ENCODE measurements at places on chromosomes 11 and 22.

- no peak for DNase-seq
Observed at GRCh38 chr22:20438678-20439492, 1.3 kb upstream of the SCARF2 start.

- no peak for DNase-seq
Observed at GRCh38 chr11:88683024-88683423, 345.5 kb upstream of the CTSC start.

GRCh38 chr11:64908766-64909165, 8.2 kb downstream of the ATG2A start:
- DNase-seq = no peak

DNA sequence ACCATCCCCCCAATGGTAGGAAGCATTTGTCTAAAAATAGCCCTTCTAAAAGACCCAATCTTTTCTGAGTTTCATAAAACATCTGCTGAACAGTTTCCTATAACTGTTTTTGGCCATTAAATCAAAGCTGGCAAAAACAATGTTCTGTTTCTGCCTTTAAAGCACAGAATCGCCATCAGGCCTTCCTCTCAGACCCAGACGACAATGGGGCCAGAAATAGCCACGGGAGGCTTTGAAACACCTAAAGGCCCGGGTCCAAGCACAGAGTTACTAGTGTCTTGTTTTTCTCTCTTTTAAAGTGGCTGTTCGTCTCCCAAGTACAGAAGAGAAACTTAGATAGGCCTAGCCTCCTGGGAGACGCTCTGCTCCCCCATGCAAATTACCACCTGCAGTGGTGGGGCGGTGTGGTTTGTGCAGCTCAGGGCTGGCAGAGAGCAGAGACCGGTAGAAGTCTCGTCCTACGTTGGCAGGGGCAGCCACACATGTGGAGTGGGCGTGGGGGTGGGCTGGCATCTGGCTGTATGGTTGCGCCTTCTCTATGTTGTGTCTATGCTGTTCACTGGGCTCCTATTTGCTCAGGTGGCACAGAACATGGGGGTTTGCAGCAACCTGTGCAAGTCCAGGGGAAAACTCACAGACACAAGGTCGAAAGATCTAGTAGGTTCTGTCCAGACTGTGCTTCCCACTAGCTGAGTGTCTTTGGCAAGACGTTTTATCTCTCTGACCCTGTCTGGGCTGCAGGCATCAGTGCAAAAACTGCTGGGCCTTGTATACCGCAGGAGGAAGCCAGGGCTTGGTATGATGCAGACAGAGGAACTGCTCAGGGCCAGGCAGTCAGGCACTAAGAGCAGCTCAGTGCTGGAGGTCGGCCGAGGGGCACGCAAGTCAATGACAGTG, 23.6 kb upstream of the ETS1 start:
- DNase-seq = no peak

DNA sequence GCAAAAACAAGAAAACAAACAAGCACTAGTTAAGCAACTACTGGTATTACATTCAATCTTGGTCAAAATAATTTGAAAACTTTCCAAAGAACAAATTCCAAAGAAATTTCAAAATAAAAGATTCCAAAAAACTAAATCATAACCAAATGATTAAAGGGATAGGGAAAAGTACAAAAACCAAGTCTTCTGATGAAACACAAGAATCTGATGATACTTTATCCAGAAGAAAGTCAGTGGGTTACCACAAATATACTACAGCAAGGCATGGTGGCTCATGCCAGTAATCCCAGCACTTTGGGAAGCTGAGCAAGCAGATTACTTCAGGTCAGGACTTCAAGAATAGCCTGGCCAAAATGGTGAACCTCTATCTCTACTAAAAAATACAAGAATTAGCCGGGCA, 59.1 kb downstream of the NUP98 start:
- no peak for DNase-seq

DNA sequence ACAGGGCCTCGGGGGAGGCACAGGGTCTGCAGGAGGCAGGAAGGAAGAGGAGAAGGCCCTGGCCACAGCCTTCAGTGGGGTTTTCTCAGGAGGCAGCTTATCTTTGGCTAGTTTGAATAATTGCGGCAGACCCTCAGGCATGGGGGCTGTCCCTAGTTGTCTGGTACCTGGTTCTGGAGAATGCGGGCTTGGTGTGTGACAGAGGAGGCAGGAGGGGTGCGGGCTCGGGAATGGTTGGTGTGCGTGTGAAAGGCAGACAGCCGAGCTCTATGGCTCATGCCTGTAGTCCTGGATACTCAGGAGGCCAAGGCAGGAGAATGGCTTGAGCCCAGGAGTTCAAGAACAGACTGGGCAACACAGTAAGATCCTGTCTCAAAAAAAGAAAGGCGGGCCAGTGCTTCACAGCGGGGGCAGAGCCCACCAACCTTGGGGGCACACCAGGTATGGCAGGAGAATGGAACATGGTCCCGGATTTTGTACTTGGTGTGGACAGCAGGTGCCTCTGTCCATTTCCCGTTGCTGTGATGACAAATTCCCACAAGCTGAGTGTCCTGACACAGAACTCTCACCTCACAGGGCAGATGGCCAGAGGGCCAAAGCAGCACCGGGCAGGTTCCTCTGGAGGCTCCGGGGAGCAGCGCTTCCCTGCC, 640.6 kb downstream of the TBC1D22A start:
- DNase-seq = no peak

GRCh38 chr11:61113201-61113600, 10.9 kb downstream of the CD5 start:
- no peak for DNase-seq

DNA sequence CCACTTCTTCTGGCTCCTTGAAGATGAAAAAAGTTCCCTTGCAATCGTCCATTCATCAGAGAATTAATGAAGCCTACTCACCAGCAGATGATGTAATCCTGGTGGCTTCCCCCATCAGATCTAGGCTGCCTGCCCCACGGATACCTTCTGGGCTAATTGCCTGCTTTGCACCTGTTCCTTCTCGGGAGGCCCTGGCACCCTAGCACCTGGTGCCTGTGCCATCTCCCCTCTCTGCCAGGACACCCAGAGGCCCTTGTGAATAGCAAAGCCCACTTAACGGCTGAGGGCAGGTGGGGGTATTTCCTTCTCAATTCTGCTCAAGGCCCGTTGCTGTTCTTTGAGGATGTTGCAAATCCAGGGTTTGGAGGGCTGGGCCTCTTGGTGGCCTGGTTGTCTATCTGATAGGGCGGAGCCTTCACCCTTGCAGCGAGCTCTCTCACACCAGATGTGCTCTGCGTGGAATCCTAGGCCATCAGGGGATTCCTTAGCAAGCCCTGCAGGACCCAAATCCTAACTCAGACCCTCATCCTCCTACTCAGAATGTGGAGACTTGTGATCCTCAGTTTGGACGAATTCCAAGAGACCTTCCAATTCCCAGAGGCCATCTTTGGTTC, at the start of gene LMO2:
Gene LMO2, minus strand, starts transcription at position 363 of the 614 bp plus-strand sequence. CDS start 22,360 bp downstream, outside the sequence.
- no peak for DNase-seq

GRCh38 chr11:69444381-69445130, 36.9 kb upstream of the LINC01488 start:
- peak; percentile 97 for DNase-seq

DNA sequence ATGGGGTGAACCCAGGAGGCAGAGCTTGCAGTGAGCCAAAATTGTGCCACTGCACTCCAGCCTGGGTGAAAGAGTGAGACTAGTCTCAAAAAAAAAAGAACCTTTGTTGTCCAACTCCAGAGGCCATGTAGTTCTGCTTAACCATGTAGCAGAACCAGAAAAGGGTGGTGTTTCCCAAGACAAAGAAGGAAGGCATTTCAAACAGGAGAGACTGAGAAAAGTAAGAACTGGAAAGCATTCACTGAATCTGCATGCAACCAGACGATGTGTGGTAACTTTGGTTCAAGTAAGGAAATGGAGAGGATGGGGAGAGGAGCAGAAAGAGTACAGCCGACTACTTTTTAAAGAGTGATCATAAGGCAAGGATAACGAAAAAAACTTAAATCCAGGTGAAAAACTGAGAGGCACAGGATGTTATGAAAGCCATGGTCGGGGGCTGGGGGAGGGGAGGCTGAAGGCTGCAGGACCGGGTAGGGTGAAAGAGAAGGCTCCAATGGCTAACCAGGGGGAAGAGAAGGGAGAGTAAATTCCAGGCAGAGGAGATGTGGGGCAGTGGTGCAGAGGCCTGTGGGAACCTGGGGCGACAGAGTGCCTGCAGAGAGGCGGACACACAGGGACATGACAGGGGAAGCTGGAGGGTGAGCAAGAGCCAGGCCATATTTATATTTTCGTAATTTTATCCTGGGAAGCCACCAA, 48.8 kb downstream of the MAPK1 start:
- DNase-seq = no peak

DNA sequence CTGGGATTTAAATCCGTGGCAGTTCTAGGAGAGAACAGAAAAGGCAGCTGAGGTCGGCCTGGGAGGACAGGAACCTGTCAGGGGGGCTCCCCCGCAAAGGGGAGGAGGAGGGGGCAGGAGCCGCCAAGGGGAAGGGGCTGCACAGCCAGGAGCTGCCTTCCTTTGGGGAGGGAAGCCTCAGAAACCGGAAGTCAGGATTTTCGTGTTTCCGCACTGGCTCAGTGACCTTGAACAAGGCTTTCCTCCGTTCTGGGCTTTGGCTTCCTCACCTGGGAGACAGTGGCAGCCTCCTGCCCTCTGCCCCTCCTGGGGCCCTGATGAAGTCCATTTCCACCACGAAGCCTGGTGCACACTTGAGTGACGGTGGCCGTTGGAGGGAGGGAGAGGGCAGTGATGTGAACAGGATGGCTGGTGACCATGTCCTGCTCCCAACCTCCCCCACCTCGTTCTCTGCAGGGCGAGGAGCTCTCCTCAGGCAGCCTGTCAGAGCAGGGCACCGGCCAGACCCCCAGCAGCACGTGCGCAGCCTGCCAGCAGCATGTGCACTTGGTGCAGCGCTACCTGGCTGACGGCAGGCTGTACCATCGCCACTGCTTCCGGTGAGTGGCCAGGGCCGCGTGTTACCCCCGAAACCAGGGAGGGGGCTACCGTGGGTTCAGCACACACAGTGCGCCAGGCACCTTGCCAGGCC, 12.6 kb downstream of the MICALL1 start:
- no peak for DNase-seq

- DNase-seq = no peak
Observed at GRCh38 chr11:3204141-3205015, 14.2 kb downstream of the MRGPRG start.

GRCh38 chr11:69860244-69860643, 41.0 kb upstream of the FGF3 start:
- DNase-seq = no peak

- no peak for DNase-seq
Observed at GRCh38 chr11:94974178-94974577, 669 bp downstream of the KDM4D start.

- DNase-seq = no peak
Observed at GRCh38 chr11:14458377-14458776, 41.2 kb downstream of the COPB1 start.

DNA sequence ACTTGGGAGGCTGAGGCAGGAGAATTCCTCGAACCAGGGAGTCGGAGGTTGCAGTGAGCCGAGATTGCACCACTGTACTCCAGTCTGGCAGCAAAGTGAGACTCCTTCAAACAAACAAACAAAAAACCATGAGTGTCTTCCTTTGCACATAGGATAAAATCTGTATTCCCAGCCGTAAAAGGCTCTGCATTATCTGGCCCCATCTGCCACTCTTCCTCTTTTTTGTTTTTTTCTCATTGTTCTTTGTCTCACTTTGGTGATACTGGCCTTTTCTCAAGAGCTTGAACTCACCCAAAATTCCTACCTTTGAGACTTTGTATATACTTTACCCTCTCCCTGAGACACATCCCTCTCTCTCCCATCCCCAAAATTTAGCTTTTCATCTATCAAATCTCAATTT, 17.6 kb downstream of the FDX1 start:
- no peak for DNase-seq

DNA sequence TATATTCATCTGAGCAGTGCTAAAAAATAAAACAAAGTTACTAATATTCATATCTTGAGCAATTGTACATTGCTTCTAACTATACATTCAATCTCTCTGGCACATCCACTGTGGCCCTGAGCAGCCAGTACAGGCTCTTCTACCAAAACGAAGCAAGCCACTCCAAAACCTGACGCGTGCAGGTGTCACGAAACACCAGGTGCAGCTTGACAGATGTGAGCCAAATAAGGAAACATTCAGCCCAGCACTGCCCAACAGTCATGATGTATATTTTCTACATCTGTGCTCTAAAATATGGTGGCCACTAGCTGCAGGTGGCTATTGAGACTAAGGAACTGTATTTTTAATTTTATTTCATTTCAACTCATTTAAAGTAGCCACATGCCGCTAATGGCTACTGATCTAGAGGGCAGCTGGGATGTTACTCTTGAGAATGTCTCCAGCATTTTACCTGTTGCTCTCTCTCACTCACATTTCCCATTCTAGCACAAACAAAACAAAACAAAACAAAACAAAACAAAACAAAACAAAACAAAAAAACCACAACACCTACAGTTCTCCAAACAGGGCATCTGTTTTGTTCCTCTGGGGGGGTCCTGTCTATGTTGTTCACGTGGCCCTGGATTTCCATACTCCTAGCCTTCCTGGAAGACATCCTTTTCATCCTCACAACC, 77.7 kb downstream of the LARGE1 start:
- no peak for DNase-seq

- DNase-seq = no peak
Observed at GRCh38 chr11:65539744-65540289, 14.9 kb downstream of the SCYL1 start.

DNA sequence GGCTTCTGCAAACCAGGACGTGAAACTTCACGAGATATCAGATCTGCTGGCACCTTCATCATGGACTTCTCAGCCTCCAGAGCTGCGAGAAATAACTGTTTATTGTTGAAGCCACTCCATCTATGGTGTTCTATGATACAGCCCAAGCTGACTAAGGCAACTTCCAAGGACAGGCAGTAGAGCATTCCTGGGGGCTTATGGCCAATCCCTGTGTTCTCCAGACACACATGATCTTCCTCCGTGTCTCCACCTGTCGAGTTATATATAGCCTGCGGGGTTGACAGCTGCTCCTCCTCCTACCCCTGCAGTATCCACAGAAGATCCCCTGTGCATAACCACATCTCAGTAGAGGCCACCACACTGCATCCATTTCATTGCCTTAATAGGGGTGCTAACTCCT, 11.0 kb downstream of the TP53AIP1 start:
- DNase-seq = no peak

GRCh38 chr11:36431429-36432092, 78.5 kb downstream of the TRAF6 start:
- peak; percentile 69 for DNase-seq

DNA sequence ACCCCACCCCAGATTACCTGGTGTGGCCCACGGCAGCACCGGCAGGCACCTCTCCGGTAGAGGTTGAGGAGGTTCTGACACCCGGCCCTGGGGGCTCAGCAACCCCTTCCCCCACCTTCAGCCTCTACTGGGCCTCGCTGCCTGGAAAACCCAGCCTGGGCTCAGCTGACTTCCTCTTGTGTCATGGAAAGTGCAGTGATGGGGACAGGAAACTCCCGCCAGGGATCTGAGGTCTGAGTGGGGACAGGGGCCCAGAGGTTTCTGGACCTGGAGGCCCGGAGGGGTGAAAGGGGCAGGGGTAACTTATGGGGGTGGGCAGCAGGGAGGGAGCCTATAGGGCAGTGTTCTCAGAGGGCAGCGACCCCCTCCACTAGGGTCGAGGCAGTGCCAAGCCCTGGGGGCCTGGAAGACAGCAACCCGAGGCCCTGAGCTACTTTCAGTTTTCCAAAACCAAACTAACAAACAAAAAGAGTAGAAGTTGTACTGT, 10.0 kb upstream of the CD5 start:
- no peak for DNase-seq
